ENCODE measurements at places on chromosomes 5 and 9.

DNA sequence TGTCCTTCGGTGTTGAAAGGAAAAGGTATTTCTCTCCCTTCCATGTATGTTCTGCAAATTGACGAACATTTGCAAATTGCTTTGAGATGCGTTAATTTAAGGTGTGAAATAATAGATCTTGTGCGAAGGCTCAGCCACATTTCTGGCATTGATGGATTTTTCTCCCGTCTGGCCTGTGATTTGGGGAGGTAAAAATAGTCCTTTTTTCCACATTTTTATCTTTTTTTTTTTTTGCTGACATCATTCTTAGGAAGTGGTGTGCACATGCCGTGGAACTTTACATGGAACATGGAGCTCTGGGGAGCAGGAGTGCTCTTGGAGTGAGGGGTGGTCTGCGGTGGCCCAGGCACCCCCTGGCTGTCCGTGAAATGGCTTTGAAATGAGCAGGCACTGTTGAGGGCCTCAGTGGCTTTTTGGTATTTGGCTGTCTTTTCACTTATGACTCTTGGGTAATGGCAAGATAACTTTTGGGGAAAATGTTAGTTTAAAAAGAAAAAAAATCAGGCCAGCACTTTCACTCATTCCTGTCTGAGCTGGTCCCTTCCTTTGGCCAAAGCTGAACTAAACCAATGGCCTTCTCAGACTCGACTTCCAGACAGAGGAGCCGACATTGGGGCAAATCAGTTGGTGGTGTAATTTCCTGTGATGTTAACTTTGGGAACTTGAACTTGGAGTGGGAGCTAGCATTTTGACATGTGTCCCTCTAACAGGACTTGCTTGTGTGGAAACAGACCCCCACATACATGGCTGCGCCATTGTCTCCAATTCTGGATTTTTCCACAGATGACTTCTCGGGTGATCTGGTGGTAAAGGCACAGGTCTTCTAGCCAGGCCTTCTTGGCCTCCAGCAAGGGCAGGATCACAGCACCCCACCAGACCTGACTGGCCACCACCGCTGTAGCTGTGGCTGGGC is 4.2 kb downstream of the NEK6 start:
- no peak for DNase-seq

DNA sequence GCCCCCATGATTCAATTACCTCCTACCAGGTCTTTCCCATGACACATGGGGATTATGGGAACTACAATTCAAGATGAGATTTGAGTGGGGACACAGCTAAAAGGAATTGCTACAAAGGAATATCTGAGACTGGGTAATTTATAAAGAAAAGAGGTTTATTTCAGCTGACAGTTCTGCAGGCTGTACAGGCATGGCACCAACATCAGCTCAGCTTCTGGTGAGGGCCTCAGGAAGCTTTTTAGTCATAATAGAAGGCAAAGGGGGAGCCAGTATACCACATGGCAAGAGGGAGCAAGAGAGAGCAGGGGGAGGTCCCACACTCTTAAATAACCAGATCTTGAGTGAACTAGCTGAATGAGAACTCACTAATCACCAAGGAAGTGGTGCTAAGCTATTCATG is 11.2 kb upstream of the ALDOB start:
- DNase-seq = no peak

GRCh38 chr9:109923806-109924205 is 143.8 kb downstream of the PALM2AKAP2 start:
- DNase-seq = no peak

GRCh38 chr5:35898952-35899660 is 39.3 kb downstream of the CAPSL start:
- DNase-seq = no peak

GRCh38 chr5:124744170-124744971 is 2.1 kb downstream of the ZNF608 start:
- DNase-seq = no peak

GRCh38 chr5:137858223-137858916 is 9.3 kb upstream of the MYOT start:
- DNase-seq = no peak

- no peak for DNase-seq
These were observed 22.2 kb downstream of the SKP2 start for GRCh38 chr5:36174119-36174518.

GRCh38 chr5:175590471-175590881 is 67.4 kb upstream of the HRH2 start:
- DNase-seq = no peak

- DNase-seq = no peak
These were observed 6.6 kb upstream of the XPA start for GRCh38 chr9:97703437-97704344.

DNA sequence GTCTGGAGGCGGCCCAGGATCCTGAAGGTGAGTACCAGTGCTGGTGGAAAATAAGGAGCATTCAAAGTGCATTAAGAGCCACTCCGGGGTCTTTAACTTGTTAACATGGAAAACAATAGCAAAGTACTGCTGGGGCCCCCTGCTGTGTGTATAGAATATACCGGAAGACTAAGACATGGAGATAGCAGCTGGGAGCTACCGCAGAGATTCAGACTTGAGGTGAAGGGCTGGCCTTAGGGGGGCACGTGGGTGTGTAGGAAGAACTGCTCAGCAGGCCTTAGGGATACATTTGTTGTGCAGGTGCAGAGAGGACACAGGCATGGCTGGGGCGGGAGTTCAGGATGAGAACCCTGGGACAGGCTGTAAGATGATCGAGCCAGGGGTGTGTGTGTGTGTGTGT is 1.2 kb upstream of the DMRT1 start:
- no peak for DNase-seq

DNA sequence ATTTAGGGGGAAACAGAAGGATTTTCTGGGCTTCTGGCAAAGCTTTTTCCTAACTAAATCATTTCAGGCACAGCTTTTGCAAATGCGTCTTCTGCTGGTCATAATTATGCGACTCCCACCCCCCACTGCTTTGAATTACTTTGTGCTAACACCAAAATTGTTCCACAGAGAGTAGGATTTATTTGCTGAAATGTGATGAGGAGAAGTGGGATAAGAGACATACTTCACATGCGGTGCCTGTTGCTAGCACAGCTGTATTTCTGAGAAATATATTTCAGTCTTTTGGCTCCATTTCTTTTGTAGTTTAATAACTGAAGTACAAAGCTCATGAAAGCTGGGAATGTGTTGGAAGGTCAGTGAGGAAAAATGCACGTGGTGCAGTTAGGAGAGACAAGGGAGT is 83.2 kb upstream of the TAS2R1 start:
- DNase-seq = no peak

GRCh38 chr9:135224286-135224877 is 136.9 kb downstream of the OLFM1 start:
- no peak for DNase-seq

DNA sequence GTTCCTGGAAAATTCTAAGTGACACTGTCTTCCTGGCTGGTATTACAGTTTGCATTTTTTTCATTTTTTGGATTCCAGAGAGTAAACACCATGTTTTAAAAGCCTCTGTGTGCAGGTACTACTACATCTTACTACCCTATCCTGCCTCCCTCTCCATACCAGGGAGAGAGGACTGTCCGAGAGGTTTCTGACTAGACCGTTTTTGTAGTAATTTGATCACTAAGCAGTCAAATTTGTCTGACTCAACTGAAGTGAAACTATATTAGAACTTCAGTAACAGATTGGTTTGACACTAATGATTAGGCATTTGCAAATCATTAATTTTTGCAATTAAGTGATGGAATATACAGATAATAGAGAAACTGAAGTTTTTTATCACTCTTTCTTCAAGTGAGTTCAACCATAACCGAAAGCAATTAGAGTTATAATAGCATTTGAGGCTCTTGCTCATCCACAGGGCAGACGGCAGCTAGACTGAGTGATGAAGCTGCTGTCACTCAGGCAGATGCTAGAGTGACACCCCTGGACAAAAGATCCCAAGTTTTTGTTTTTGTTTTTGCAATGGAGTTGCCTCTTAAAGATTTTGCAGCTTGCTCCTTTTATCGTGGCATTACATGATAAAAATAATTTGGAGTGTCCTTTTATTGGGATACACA is 44.3 kb downstream of the SMARCA2 start:
- no peak for DNase-seq

GRCh38 chr9:25481372-25481771 is 196.9 kb downstream of the TUSC1 start:
- DNase-seq = no peak

DNA sequence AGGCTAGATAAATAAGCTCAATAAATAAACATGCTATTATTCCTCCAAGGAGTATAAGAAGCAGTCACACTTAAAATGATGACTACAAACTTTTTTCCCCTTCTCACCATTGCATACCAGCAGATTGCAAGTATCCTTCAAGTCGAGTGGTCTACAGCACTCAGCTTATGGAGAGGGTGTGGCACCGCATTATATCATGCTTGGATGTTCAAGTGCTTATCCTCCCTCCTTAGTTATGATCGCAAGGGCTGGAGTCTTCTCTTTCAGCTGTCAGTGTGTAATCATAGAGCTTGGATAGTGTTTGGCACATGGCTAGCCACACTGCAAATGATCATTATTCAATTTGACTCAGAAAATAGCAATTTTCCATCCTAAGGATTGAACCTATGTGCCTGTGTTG is 124.0 kb downstream of the CARTPT start:
- DNase-seq = no peak

DNA sequence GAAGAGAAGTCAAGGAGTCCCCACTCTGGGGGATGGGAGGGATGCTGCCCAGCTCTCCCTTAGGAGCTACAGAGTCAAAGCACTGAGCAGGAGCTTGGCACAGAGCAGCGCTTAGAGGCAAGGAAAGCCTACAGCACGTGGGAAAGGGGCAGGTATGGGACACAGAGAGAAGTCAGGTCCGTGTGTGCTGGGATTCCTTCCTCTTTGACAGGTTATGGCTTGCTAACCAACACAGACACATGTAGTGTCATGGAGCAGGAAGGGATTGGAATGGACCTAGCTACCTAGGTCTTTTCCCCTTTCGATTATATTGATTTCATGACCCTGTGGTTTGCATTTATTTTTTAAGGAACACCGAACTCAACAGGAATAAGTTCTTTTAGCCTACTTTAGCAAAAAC is 208.5 kb upstream of the TUT7 start:
- DNase-seq = no peak

DNA sequence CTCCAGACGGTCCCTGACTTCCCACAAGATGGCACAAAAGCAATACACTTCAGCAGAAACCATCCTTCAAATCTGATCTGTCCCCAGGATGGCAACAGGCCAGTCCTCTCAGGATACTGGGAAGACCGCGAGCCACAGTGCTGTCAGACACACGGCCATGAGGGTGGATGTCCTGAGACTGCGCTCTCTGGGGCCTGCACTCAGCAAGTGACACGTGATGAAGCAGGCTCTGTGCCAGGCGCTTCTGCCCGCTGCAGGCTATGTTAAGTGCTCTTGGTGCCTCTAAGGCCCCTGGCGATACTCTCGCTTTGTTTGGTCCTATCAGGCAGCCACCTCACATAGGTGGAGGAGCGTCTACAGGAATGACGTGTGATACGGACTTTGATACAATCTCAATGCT is 7.1 kb downstream of the BRD9 start:
- DNase-seq = no peak

- no peak for DNase-seq
These were observed 20.1 kb downstream of the SREK1 start for GRCh38 chr5:66164044-66164790.
